ENCODE measurements at places on chromosomes 16 and 17.

GRCh38 chr16:74713876-74714275, 13.2 kb upstream of the MLKL start:
- DNase-seq, result no peak

DNA sequence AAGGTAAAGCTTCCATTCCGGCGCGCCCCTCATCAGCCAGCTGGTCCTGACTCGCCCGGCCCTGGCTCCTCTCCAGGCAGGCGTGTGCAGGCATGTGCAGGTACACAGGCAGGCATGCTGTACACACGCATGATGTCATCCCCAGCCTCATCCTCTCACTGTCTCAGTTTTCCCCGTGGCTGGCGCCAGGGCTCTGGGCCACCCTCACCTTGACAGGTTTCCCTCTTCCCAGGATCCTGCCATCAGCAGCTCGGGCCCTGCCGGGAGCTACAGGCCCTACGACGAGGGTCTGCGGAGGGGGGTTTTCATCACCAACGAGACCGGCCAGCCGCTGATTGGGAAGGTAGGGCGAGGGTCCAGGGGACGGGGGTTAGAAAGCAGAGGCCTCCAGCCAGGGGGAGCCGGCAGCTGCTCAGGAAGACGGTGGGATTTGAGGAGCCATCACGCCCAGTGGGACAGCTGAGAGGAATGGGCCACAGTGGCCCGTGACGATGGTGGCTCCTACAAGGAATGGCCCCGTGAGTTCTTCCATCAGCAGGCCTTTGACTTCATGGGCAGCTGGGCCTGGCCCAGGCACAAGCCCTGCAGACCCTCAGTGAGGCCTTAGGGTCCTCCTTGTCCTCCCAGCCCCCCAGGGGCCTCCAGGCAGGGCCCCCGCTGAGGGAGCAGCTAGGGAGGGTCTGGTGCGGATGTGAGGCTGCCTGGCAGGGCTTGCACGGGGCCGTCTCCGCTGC, 8.5 kb downstream of the GAA start:
- no peak for DNase-seq

DNA sequence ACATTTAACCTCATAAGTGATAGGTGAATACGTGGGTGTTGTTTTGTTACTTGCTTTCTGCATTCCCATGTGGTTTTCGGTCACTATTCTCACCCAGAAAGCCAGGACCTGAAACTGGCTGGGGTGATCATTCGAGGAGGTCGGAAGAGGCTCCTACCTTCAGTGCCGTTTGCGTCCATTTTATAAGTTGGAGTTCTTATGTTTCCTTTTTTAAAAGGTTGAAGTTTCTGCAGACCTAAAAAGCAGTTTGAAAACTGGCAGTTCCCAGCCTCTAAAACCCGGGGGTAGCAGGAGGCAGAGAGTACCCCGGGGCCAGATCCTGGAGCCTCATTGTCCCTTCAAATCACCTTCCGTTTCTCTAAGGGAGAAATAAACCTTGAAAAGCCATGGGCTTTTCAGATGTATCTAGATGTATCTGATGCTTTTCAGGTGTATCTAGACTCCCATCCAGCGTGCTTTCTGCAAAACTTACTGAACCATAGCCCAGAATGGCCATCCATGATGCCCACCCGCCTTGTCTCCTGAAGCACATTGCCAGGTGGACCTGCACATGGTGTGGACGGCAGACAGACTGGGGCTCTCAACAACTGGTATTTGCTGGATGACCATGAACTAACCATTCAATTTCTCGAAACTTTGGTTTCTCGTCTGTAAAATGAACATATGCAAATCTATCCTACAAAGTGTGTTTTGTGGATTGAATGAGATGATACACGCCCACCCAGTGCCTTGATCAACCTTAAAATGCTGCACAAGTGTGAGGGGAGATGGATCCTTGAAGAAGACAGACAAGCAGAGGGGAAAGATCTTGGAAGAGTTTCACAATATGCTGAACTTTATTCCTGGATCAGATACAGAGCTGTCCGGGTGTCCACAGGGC, 1.3 kb downstream of the NLRC5 start:
- DNase-seq, result no peak

DNA sequence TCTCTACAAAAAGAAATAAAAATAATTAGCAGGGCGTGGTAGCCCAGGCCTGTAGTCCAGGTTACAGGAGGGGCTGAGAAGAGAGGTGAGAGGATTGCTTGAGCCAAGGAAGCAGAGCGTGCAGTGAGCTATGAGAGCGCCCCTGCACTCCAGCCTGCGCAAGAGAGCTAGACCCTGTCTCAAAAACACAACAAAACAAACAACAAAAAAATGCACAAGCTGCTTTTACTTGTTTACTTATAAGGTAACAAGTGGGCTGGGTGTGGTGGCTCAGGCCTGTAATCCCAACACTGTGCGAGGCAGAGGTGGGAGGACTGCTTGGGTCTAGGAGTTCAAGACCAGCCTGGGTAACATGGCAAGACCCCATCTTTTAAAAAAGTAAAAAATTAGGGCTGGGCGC, 1.7 kb downstream of the CYTH1 start:
- DNase-seq, result no peak

GRCh38 chr17:40615068-40615840, 32.4 kb downstream of the SMARCE1 start:
- DNase-seq, result no peak

DNA sequence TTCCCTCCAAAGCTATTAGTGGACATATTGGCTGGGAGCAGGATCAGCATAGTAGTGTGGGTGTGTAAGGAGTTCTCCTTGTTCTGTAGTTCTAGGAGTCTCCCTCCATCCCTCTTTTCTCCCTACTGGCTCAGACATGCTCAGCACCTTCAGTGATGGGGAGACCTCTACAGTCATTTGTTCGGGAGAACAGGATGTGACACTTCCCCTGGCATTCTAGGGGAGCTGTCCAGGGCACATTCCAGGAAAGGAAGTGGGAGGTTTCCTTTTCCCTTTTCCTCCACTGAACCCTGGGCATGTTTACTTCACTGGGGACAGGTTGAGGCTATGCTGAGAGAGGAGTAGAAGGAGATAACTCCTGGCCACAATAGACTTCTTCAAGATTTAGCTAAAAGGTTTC, 86.5 kb downstream of the MYH13 start:
- no peak for DNase-seq

DNA sequence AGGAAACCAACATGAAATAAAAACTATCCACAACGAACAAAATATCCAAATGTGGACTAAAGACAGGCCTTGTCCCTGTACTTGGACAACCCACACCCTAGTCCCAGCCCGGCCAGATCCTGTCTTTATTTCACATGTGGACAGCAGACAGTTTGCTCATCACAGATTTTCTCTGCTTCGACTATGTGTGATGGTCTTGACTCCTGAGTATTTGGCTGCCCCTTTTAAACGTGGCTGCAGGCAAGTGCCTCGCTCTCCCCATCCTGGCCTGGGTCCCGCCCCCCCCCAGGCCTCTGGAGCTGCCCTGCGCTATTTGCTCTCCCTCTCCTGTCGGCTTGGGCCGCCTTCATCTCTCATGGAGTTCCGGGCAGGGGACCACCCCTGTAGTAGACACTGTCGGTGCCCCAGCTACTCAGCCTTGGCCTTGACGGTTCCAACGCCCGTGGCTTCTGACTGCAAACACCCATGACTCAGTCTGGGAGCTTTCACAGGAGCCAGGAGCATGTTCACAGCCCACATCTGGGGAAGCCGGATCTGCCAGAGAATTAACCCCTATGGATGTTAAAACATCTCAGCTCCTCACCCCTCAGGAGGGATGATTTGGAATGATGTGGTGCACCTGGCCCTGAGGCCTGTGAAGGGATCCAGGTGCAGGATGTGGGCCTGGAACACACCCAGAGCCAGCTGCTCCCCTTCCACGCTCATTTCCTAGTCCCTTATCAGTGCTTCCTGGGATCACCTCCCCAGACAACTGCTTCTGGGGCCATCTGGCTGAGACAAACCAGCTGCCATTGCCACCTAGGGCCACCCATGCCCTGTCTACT, 229.7 kb upstream of the RPL38 start:
- DNase-seq, result no peak

GRCh38 chr16:82011199-82011641, at the start of gene SDR42E1:
Gene SDR42E1, minus strand, starts transcription at chr16:82011470. Its CDS starts 10,612 bp downstream, at chr16:82000858.
- DNase-seq, result peak; percentile 10

DNA sequence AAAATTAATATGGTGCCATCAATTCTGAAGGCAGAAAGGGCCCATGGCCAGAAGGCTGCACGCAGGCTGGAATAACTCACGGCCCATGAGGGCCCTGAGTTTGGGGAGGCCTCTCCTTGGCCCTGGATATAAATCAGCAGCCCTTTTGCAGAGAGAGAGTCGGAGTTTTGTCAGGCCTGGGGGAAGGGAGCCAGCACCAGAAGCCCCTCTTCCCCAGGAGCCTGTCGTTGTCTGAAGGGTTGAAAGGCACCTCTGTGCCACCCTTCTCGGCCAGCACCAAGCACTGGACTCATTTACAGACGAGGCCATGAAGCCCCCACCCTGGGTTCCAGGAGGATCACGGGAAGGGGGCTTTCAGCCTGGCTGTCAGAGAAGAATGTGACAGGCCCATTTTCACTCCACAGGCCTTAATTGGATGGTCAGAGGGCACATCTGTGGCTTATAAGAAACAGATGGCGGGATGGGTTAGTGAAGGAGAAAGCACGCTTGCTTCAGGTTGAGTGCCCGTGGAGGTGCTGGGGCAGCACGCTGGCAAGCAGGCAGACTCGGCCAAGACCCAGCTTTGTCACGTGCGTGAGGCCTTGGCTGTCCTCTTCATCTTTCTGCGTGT, 140.6 kb downstream of the CLEC16A start:
- DNase-seq, result no peak

- DNase-seq, result no peak
Measured at GRCh38 chr17:17768424-17769088, 68.2 kb downstream of the SREBF1 start.

GRCh38 chr16:86884390-86884650, 306.0 kb downstream of the FOXL1 start:
- DNase-seq, result no peak

DNA sequence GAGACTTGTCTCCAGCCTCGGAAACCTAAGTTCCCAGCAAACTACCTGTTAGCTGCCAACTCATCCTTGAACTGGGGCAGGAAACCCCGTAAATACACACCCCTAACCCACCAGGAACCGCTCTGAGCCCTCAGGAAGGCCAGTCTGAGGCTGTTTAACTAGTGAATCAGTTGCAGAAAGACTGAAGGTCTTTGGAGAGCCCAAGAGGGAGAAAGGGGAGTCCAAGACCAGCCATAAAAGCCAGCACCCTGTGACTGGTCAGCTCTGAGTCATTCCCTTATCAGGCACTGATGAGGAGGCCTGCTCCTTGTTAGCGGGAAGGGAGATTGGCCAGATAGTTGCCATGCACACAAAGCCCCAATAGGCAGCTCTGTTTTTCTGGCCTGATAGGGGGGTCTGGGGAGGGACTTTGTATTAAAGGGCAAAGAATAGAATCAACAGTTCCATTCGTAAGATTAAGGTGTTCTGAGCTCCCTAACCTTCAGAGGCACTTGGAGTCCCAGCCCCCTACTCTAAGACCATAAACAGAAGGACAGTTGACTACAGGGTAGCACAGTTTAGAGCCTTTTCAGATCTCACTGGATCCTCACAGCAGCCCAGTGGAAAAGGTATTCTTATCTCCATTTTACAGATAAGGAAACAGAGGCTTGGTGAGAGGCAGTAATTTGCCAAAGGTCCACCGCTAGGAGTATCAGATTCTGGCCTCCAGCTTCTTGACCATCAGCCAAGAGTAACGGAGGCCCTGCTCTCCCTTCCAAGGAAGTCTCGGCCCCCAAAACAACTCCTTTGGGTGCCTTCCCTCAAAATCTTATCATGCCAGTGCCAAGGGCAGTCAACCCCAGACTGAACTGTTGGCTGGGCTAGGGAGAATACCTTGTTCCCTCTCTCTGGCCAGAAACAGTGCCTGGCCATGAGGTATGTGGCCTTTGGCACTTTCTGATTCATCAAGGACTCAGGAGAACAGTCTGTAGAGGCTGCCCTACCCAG, 2.2 kb upstream of the KRT19 start:
- no peak for DNase-seq

DNA sequence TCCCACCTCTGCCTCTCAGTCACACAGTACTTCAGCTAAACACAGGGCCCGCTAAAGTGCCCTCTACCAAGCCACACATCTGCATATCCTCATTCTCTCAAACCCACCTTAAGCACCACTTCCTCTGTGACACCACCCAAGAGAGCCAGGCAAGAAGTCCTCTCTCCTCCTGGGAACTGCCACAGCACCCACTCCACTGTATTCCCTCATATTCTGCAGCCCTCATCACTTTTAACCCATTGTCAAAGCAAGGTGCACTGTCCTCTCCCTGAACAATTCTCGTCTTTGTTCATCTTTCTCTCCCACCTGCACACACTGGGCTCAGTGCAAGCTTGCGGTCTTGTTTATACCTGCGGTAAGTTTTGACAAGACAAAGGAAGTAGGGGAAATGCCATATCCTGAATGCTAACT, 13.6 kb downstream of the CHD9 start:
- DNase-seq, result no peak

GRCh38 chr16:49516382-49517036, 142.9 kb downstream of the C16orf78 start:
- no peak for DNase-seq

DNA sequence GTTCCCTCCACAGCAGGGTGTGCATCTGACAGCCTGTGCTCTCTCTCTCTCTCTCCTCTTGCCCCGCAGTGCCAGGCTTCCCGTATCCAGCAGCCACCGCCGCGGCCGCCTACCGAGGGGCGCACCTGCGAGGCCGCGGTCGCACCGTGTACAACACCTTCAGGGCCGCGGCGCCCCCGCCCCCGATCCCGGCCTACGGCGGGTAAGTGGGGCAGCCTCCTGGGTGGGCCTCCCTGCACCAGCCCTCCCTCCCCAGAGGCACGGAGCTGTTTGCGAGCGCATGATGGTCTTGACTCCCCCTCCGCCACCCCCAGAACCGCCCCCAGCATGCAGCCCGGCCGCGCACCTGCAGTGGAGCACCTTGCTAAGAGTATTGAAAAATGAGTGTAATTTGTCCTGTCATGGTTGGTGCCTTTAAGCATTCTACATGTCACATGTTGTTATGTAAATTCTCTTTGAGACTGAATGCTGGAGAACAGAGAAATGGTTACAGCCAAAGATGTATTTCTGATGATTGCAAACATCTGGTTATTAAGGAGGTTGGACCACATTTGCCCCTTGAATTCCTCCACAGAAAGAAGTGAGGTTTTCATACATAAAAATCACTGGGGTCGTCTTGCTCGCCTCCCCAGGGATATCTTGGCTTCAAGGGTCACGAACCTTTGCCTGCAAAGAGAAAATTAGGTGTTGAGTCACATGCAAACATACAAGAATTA, 321.3 kb downstream of the RBFOX1 start:
- no peak for DNase-seq

- no peak for DNase-seq
Measured at GRCh38 chr16:75087375-75087979, 29.1 kb downstream of the LDHD start.

GRCh38 chr17:63356337-63356757, 89.8 kb downstream of the CYB561 start:
- no peak for DNase-seq

GRCh38 chr17:31320241-31320640, 1.2 kb downstream of the EVI2A start:
- no peak for DNase-seq

DNA sequence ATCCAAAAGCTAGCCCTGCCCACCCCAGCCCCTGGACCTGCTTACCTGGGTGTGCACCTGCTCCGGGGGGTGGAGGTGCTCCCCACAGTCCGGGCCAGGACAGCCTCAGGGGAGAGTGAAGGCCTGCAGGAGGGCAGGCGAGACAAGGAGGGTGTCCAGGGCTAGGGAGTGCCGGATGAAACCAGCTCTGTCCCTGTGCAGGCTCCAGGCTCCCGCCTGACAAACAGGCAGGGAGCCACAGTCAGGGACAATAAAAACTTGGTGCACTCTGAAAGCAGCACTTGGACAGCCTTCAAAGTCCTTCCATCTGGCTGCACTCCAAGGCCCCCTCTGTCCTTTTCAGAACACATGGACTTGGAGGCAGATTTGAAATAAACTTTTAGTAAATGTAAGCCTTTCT, 3.9 kb downstream of the PAQR4 start:
- no peak for DNase-seq

- no peak for DNase-seq
Measured at GRCh38 chr16:11114366-11115164, 141.4 kb downstream of the SOCS1 start.
